ENCODE measurements at places on chromosomes 4 and X. TPM values are rescaled to one million over a fixed set of nuclear protein-coding genes. Genes with fewer than 3 reads are reported as not detected.

DNA sequence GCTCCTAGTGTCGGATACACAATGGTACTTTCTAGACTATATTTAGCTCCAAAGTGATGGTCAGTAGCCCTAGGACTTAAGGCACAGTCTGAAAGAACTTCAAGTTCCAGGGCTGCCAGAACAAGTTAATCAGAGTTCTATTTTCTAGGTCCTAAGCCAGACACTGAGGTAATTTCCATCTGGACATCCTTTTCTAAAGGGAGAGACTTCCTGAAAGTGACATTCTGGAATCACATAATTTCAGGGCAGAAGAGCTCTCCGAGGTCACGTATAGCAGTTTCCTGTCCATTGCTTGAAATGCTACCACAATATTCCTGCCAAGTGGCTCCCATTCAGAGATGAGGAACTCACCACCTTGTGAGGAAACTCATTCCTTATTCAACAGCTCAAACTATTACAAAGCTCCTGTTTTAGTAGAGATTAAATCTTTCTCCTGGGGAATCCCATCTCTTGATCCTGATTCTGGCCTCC, 117.9 kb downstream of the COL25A1 start:
- no peak for DNase-seq

DNA sequence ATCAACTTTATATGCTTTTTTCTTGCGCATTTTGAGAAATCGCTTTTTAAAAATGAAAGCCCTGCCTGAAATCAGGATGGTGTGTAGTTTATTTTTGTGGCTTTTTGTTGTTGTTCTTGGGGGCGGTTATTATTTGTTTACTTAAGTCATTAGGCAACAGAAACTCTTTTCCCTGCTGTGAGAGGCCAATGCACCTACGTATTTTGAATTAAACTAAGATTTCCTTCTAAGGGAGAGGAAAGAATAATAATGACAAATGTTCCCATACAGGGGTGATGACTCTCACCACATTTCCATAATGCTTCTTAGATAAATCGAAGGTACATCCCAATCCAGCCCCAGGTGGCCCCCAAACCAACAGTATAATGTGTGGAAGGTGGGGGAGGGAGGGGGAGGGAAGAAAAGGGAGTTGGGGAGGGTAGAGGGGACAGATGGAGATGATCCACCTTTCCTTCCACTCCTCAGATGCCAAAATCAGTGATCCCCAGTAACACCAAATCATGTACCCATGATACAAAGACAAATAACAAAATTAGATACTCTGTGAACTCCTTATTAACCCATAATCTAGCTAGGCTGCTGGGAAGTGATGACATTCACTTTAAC, 39.6 kb downstream of the ZNF827 start:
- DNase-seq: no peak

- DNase-seq: no peak
These were observed 44.0 kb downstream of the SLC25A5 start for GRCh38 chrX:119512146-119512800.

- DNase-seq: no peak
These were observed 1.7 kb downstream of the PLAC8 start for GRCh38 chr4:83112678-83113428.

Gene DCLK2
- total RNA-seq: 19.9 TPM

Gene TLR3
- total RNA-seq: 5.2 TPM

Gene CLTRN
- total RNA-seq: 0.70 TPM

Gene FOXP3
- not detected for total RNA-seq
